Mammary epithelial cell (primary cell): ENCODE measurements at places on chromosomes 7 and 10. TPM values are rescaled to one million over a fixed set of nuclear protein-coding genes. Genes with fewer than 3 reads are reported as not detected.
A peak's percentile ranks its signal among the peaks of the same experiment; 100 is the strongest.

GRCh38 chr10:116105264-116105663, 167.7 kb downstream of the GFRA1 start:
- no peak for DNase-seq

GRCh38 chr7:39517240-39517639, 49.0 kb upstream of the YAE1 start:
- DNase-seq: no peak

- no peak for DNase-seq
Measured at GRCh38 chr7:80781146-80781545, 137.7 kb downstream of the SEMA3C start.

- no peak for DNase-seq
Measured at GRCh38 chr7:41688012-41688625, 14.8 kb downstream of the INHBA start.

DNA sequence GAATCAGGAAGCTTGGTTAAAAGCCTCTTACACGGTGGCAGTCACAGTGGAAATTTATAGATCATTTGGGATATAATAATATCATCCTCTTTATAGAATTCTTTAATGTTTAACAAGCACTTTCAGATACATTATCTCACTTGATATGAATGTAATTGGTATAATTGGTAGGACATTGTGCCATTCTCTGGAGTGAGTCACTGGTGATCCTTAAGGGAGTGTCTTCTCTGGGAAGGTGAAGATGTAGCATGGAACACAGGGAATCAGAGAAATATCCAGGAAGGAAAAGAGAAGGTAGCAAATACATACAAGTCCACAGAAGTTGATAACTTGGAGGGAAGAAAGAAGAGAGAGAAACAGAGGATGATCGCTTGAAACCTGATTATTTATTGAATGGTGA, 9.8 kb downstream of the PTPRZ1 start:
- DNase-seq: peak; percentile 37

NKX2-3 gene
- total RNA-seq: not detected in 2 replicates

TBX20 gene
- not detected for total RNA-seq

CLDN12 gene
- total RNA-seq: 45.3 and 48.6 TPM in 2 replicates
